ENCODE measurements at places on chromosomes 6 and 20.

DNA sequence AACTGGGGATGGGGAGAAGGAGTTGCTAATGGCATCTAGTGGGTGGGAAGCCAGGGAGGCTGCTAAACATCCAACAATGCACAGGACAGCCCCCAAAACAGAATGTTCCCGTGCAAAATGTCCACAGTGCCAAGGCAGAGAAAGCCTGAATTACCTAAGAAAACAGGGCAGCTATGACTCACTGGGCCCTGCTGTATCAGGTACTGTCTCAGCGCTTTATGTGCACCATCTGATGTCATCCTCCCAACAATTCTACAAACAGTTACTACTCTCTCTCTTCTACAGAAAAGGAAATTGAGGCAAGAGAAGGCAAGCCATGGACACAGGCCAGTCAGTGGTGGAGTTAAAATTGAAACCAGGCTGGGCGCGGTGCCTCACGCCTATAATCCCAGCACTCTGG lies 3.1 kb downstream of the YTHDF1 start:
- DNase-seq, result no peak

GRCh38 chr6:75374961-75375400 lies 90.4 kb upstream of the TMEM30A start:
- no peak for DNase-seq

DNA sequence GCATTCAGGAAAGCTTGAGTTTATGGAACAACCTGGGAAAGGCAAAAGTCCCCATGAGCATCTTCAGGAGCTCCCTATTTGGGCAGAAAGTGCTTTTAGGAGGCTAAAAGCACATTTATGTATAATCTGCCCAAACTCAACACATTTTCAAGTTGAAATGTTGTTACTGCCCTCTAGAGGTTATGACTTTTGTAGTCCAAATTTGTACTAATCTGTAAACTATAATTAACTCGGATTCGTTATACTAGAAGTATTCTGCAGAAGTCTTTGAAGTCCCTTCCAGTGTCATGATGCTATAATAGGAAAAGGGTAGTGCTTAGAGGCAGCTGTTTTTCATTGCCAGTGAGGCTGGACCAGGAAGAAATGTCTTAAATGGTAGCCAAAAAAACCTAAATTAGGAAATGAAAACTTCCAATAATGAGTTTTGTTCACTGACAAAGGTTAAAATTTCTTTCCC lies 44.8 kb upstream of the EMILIN3 start:
- DNase-seq, result no peak

GRCh38 chr6:63859528-63859927 lies 223.9 kb downstream of the PHF3 start:
- no peak for DNase-seq

DNA sequence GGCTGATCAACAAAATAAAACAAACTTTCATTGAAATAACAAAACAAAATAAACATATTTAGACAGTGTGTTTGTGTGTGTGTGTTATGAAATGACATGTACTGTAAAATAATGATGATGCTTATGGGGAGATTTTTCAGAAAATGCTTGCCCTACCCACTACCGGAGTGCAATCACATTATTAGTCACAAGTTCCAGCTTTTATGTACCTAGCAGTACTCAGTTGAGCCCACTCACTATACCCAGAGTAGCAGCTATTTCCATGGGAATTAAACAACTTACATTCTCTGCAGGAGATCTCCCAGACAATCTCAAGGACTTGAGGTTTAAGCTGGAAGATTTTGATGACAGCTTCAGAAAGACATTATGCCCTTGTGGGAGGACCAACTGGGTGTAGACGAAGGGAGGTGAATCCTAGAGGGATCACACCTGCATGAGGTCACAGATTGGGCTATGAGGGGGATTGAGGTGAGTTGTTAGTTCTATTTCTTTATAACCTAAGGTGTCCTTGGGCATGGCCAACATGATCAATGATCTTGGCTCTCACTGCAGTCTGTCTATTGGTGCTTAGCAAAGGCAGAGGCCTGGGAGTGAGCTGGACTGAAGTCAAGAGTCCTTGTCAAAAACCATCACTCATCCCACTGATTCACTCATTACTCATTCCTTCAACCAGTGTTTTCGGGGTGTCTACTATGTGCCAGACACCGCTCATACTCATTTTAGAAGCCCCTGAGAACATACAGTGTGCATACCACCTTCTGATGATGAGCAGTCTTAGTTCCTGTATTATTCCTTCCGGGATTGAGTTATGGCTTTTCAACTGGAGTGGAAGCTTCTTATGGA lies 6.7 kb upstream of the CLIC5 start:
- DNase-seq, result no peak

DNA sequence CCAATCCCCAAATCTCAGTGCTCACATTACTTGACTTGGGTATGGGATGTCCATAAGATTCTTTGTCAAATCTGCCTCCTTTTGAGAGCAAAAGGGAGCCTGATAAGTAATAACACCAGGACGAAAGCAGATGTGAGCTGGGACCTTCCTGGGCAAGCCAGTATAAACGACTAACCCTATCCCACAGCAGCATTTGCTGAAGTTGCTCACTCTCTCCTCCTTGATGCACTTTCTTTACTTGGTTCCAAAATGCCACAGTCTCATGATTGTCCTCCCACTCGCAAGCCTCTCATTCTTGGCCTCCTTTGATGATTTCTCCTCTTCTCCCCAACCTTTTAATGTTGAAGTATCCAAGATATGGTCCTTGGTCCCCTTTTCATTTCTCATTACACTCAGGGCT lies 44.7 kb upstream of the TAGAP start:
- no peak for DNase-seq

DNA sequence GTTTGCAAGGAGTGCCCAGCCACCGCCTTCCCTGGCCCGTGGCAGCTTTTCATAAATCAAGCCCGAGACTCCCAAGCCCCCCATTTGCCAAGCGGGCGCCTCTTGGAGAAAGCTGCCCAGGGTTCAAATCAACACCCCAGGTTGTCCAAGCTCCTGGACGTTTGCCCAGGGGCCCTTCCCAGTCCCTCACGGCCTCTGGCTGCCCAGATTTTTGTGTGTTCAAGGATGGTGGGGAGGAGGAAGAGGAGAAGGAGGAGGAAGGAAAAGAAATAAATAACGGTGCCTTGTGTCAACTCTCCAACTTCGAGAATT lies 20.6 kb upstream of the NFATC2 start:
- no peak for DNase-seq

GRCh38 chr6:119076576-119077390 lies 1.7 kb downstream of the FAM184A start:
- no peak for DNase-seq

- DNase-seq, result no peak
Measured at GRCh38 chr6:117795234-117795633, 111.8 kb upstream of the SLC35F1 start.

DNA sequence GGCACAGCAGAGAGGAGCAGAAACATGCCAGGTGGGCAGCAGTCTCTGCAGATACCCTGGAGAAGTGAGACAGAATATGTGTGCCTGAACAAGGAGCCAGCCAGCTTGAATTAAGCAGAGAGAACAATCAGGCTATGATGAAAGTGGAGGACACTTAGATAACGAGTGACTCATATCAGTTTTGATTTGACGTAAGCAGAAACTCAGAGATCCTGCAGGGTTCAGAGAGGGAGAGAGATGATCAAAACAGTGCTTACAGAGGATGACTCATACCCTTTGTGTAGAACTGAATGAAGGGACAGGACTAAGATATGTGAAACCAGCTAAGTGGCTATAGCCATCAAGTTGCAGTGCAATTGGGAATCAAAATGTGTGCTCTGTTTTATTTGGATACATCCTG lies 300.7 kb downstream of the TENT5A start:
- DNase-seq, result no peak

DNA sequence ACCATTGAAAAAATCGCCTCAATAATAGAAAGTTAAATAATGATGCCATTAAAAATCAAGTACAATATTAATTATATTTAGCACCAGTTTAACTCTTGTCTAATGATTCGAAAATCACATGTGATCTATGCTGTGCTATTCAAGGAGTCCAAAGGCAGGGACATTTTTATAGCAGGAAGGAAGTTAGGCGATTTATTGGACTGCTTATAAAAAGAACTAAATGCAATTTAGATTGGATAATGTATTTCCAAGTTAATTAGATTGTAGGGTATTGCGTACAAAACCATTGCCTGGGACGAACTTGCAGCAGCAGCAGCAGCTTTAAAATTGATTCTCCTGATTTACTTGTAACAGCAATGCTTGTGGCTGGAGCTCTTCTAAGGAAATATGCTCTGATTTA lies 87.4 kb upstream of the TMEM181 start:
- no peak for DNase-seq

- peak; percentile 100 for DNase-seq
Measured at GRCh38 chr20:53736757-53737395, 143.2 kb upstream of the ZNF217 start.

- DNase-seq, result no peak
Measured at GRCh38 chr20:366719-367485, 13.7 kb upstream of the TRIB3 start.

- no peak for DNase-seq
Measured at GRCh38 chr6:74875193-74875592, 330.7 kb downstream of the COL12A1 start.

DNA sequence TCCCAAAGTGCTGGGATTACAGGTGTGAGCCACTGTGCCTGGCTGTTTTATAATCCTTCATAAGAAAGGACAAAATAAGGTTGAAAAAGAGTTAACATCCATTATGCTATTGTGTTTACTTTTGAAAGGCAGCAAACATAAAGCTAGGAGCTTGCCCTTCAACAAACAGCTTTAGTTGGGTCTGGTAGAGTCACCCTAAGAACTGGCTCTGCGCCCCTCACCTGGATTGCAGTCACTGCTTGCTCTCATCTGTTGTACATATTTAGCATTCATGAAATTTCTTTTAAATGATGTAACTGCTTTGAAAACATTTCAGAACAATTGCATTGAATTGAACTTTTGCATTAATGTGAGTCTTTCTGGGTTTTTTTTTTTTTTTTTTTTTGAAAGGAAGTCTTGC lies 38.9 kb downstream of the JARID2 start:
- DNase-seq, result no peak

DNA sequence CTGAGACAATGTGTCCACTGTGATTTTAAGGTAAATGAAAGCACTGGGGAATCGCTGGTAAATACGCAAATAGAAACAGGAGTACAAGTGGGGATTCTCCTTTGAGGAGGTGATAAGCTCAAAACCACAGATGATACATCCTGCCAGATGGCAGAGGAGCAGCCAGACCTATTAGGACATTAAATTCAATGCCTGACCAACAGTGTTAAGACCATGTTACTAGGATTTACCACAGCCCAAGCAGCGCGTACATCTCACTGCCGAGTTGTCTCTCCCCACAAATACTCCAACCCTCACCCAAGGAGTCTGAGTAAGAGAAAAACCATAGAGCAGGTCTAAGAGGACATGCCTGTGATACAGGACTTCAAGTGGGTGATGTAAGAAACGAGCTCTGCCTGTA lies 68.9 kb upstream of the TULP1 start:
- no peak for DNase-seq

DNA sequence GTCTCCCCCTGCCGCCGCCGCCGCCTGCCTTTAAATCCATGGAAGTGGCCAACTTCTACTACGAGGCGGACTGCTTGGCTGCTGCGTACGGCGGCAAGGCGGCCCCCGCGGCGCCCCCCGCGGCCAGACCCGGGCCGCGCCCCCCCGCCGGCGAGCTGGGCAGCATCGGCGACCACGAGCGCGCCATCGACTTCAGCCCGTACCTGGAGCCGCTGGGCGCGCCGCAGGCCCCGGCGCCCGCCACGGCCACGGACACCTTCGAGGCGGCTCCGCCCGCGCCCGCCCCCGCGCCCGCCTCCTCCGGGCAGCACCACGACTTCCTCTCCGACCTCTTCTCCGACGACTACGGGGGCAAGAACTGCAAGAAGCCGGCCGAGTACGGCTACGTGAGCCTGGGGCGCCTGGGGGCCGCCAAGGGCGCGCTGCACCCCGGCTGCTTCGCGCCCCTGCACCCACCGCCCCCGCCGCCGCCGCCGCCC lies 474 bp downstream of the CEBPB start:
- peak; percentile 51 for DNase-seq

DNA sequence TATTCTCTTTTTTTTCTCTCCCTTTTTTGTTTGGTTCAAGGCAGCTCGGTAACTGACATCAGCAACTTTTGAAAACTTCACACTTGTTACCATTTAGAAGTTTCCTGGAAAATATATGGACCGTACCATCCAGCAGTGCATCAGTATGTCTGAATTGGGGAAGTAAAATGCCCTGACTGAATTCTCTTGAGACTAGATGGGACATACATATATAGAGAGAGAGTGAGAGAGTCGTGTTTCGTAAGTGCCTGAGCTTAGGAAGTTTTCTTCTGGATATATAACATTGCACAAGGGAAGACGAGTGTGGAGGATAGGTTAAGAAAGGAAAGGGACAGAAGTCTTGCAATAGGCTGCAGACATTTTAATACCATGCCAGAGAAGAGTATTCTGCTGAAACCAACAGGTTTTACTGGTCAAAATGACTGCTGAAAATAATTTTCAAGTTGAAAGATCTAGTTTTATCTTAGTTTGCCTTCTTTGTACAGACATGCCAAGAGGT lies 10.6 kb downstream of the HEY2 start:
- DNase-seq, result no peak

DNA sequence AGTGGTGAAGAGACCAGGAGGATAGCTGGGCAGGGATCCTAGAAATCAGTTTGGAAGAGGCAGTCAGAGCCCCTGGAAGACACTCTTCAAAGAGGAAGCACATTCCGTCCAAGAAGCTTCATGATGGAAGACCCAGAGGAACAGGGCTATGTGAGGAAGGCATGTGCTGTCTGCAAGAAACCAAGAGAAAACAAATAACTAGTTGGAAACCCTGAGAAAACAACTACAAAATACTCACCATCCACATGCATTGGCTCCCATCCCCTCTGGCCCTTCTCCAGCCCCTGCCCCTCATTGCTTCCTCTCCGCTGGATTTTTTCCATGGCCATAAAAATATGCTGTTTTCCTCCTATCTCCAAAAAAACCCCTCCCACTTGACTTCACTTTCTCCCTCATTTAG lies 40.9 kb upstream of the SMOC2 start:
- DNase-seq, result no peak

- DNase-seq, result no peak
Measured at GRCh38 chr6:115984809-115985208, 75.9 kb downstream of the FRK start.

- no peak for DNase-seq
Measured at GRCh38 chr6:166809721-166810120, 146.6 kb downstream of the RNASET2 start.

GRCh38 chr6:134534708-134535149 lies 216.8 kb upstream of the SGK1 start:
- DNase-seq, result no peak

DNA sequence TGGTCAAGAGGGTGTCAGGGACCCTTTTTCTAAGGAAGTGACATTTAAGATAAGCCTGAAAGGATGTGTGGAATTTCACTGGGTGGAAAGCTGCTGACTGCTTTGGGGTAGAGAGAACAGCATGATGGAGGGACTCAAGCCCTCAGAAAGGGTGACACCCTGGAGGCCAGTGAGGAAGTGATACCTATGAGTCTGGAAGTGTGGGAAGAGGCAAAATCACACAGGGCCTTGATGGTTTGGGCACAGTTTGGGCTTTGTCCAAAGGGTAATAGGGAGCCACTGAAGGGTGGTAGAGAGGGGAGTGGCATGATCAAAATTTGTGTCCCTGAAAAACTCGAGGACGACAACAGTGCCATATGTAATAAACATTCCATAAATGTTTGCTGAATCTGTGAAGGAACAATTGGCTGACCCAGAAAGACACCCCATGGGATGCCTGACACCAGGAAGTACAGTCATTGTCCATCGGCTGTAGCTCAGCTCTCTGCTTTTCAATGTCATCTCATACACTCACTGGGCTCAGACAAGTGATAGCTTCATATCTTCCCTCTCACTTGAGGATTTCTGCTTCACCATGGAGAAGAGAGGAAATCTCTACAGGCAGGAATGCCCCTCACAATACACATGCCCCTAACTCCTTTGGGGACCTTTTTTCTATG lies 21.3 kb downstream of the CASS4 start:
- DNase-seq, result no peak

All from NCI-H2171 treated with DMSO at 0.1 percent for 48 hours (cell line).